CD4-positive, alpha-beta T cell (primary cell): ENCODE measurements at places on chromosomes 4 and X. TPM values are rescaled to one million over a fixed set of nuclear protein-coding genes. Genes with fewer than 3 reads are reported as not detected.

Gene SH2D1A
- 41.5 TPM for total RNA-seq

Gene PRAF2
- 17.1 TPM for total RNA-seq

Gene CPLX1
- 1.5 TPM for total RNA-seq

Gene POLN
- 2.1 TPM for total RNA-seq

Gene ITIH6
- total RNA-seq, result not detected

Gene DAPP1
- 8.3 TPM for total RNA-seq

Gene HTR2C
- not detected for total RNA-seq

Gene KCND1
- total RNA-seq, result 2.7 TPM

Gene ETDA
- total RNA-seq, result not detected

Gene TMPRSS11F
- not detected for total RNA-seq

Gene NDST4
- not detected for total RNA-seq

Gene PRICKLE3
- 1.8 TPM for total RNA-seq

Gene TRAM1L1
- not detected for total RNA-seq

Gene GAGE12F
- total RNA-seq, result not detected

Gene TKTL1
- total RNA-seq, result 2.3 TPM

Gene GC
- total RNA-seq, result not detected

Gene RAB41
- total RNA-seq, result not detected

Gene COL25A1
- 0.42 TPM for total RNA-seq

Gene SPANXA2
- total RNA-seq, result not detected

Gene MAB21L2
- not detected for total RNA-seq

Gene CXCR3
- total RNA-seq, result 19.5 TPM

Gene ITM2A
- 236 TPM for total RNA-seq

Gene CFAP47
- not detected for total RNA-seq

Gene KIF4A
- total RNA-seq, result 0.06 TPM

Gene BEX1
- 0.44 TPM for total RNA-seq

Gene S100G
- total RNA-seq, result not detected

Gene BRS3
- total RNA-seq, result not detected

Gene GSX2
- not detected for total RNA-seq

Gene INPP4B
- 53.8 TPM for total RNA-seq

Gene EDA
- total RNA-seq, result 2.4 TPM

Gene CENPE
- total RNA-seq, result 3.2 TPM

Gene CD40LG
- 44.7 TPM for total RNA-seq

Gene AGTR2
- total RNA-seq, result not detected

Gene ETDB
- not detected for total RNA-seq

Gene SLC34A2
- not detected for total RNA-seq
